ENCODE measurements at places on chromosomes 16 and 17.
A peak's percentile ranks its signal among the peaks of the same experiment; 100 is the strongest.

DNA sequence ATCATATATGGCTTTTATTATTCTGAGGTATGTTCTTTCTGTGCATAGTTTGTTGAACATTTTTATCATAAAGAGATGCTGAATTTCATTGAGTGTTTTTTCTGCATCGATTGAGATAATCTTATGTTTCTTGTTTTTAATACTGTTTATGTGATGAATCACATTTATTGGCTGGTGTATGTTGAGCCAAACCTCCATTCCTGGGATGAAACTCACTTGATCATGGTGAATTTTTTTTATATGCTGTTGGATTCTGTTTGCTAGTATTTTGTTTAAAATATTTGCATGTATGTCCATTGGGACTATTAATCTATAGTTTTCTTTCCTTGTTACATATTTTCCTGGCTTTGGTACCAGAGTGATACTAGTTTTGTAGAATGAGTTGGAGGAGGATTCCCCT lies 500.2 kb downstream of the CDH11 start:
- no peak for DNase-seq

DNA sequence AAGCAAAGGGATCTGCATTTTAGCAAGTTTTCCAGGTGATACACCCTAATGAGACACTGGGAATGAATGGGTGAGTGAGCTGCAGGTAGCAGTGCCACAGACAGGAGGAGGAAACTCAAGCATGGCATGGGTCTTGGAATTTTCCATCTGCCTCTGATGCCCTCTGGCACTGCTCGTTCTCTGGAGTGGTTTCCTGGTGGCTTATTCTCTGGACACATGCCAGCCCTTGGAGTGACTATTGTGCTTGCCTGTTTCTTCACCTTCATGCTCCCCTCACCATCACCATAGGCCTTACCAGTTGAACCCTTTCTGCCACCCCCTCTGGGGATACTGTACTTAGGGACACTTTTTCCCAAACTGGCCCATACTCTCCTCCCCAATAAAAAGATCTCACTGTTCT lies 1.6 kb downstream of the COASY start:
- no peak for DNase-seq

GRCh38 chr17:6914711-6915110 lies 81.1 kb upstream of the ALOX12 start:
- no peak for DNase-seq

DNA sequence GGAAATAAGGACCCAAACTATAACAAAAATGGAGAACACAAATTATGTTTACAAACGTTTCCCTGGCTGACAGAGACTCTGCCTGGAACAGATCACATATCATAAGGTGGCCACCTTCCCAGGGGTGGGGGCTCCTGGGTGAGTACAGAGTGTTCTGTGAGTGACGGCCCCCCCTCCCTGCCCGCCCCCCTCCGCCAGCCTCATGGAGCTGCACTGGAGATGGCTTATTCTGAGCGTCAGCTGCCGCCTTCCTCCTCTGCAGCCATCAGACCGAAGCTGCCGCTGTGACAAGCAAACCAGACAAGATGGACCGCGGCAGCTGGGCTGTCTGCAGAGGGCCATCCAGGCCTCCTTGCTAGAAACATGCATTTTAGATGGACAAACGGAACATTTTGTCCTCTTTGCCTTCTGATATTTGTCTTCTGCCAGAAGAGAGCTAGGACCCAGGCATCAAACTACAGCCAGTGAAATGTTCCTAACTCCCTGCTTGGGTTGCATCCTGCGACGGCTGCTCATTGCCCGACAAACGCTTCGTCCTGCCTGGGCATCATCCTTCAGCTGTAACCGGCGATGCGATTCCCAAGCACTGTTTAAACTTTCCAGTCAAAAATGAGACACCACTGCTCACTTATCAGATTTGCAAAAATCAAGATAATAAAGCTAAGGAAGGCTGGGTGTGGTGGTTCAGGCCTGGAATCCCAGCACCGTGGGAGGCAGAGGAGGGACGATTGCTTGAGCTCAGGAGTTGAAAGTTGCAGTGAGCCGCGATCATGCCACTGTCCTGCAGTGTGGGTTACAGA lies 15.3 kb upstream of the RPTOR start:
- DNase-seq, result no peak

- no peak for DNase-seq
Measured at GRCh38 chr17:44362459-44362948, 1.1 kb downstream of the FAM171A2 start.

- DNase-seq, result no peak
Measured at GRCh38 chr16:87203060-87203656, 114.0 kb downstream of the C16orf95 start.

DNA sequence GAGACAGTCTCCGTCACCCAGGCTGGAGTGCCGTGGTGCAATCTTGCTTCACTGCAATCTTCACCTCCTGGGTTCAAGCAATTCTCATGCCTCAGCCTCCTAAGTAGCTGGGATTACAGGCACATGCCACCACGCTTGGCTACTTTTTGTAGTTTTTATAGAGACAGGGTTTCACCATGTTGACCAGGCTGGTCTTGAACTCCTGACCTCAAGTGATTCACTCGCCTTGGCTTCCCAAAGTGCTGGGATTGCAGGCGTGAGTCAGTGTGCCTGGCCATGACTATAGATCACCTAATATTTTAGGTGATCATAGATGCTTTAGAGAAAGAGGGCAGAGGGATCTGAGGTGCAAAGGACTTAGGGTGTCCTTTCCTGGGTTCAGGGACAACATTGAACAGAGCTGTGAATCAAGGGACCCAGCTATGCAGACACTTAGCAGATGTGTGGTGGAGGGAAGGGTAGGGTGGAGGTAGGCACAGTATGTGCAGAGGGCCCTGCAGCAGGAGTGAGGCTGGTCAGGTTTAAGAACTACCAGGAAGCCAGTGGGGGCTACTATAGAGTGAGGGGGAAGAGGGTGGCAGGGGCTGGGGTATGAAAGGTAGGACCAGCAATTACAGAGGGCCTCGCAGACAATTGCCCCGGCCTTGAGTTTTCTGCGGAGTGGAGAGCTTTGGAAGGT lies 116.5 kb downstream of the CMIP start:
- no peak for DNase-seq

- DNase-seq, result no peak
Measured at GRCh38 chr17:82255402-82255972, 18.0 kb downstream of the CSNK1D start.

DNA sequence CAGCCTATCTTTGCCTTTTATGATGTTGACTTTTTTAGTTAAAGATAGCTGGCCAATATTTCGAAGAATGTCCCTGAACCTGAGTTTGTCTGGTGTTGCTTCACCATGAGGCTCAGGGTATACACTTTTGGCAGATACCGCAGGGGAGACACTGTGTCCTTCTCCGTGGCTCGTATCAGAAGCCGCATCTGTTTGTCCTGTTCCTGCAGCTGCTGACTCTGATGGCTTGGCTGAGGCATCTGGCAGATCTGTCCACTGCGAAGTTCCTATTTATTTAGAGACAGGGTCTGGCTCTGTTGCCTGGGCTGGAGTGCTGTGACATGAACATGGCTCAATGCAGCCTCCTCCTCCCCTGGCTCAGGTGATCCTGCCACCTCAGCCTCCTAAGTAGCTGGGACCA lies 93.5 kb downstream of the CRISPLD2 start:
- DNase-seq, result no peak

- no peak for DNase-seq
Measured at GRCh38 chr17:48912476-48912875, 4.3 kb downstream of the UBE2Z start.

DNA sequence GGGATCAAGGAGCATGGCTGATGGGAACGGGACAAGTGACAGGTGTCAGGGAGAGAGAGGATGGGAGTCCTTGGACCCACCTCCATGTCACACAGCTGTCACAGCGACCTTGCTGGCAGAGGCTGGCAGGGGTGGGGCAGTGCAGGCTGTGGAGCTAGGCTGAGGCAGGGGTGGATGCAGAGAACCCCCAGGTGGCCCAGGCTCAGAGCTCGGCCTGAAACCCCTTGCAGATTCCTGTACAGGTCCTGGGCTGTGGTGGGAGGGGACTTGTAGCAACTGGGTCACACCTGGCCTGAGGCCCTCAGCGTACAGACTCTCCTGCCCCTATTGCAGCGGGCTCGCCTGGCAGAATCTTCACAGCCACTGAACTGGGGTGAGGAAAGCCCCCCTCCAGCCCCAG lies 174.1 kb downstream of the NTN1 start:
- no peak for DNase-seq

DNA sequence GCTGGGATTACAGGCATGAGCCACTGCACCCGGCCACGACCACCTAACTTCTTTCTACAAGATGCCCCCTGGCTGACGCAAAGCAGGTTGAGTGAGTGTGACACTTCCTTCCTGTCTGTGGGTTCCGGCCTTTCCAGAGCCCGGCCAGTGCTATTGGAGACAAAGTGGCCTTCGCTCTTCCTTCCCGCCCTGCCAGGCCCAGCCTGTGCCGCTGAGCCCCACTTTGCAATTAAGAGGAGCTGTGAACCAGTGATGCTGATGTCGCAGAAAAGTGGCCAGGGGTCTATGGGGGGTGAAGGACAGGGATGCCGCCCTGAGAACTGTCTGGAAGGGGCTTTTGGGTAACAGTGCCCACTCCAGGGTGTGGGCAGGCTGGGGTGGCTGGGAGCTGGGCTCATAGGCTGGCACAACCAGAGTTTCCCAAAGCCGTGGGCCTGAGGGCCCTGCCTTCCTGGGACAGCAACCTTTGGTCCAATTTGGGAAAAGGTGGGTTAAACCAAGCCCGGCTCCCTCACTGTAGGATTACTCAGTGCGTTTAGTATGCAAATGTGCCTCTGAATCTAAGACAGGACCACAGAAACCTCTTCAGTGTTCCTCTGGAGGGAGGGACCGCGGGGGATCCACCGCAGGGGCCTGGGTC lies 174.9 kb downstream of the SEC14L1 start:
- no peak for DNase-seq

DNA sequence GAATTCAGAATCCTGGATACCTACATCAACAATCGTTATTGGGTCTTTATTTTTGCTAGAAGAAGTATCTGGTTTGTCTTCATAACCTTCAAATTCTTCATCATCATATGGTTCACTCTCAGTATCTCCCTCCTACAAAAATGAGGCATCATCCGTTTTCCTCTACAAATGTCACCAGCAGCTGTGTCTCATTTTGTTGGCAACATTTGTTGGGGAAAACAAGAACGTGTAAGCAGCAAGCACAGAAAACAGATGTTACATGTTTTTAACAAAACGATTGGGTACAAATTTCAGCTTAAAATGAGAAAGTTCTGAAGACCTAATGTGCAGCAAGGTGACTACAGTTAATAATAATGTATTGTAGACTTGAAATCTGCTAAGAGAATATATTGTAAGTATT lies 8.7 kb downstream of the CCDC47 start:
- no peak for DNase-seq

DNA sequence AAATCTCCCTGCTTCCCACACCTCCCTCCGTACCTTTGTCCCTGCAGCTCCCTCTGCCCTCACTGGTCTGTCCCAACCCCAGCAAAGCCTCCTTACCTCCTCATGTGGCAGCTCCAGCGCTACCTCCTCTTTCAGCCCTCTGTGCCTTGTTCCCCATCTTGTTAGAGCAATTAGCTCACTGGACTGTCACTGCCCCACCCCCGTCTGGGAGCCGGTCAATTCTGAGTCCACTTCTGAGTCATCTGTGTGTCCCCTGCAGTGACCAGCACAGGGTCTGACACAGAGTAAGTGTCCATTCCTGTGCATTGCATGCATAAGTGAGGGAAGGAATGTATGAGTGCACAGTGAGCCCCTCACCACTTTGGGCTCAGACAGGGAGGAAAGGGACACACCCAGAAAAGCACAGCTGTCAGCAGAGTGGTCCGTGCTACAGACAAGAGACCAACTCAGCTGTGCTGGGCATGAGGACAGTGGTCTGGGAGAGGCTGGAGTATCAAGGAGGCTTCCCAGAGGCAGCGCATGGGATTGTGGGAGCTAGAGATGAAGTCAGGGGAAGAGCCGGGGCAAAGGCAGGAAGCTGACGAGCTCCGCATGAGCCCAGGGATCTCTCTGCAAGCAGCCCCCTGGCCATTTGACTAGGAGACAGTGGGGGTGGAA lies 45.9 kb downstream of the PITPNM3 start:
- no peak for DNase-seq

GRCh38 chr17:57484826-57485565 lies 228.7 kb downstream of the MSI2 start:
- no peak for DNase-seq

DNA sequence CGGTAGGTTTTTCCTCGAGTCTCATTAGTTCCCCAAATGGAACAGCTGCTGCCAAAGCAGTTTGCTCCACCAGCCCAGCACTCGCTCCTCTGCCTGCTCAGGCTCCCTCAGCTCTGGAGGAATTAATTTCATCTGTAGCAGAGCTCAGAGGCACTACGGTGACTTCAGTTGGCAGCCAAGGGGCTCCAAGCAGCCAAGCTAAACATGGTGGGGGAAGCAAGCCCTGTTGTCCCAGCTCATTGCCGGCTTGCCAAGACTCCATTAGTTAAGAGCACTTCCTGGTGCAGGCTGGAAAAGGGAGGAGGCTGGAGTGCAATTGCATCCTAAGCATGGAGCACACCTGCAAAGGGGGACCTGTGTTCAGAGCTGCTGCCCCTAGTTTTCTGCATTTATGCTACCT lies 78.7 kb upstream of the GPRC5B start:
- no peak for DNase-seq

DNA sequence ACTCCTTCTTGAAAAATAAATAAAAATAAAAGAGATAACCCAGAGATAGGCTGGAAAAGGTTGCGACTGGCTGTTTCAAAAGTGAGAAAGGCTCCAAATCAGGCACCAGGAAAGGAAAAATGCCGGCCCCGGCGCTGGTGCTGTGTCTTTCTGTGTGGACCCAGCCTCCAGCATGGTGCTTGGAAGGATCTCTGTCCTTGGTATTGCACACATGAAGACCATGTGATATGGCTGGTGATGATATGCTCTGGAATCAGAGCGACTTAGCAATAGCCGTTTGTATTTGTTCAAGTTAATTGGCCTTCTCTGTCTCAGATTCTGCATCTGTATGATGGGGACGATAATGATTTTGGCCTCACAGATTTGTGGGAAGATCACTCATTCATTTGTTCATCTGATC lies 3.4 kb downstream of the WSCD1 start:
- no peak for DNase-seq

DNA sequence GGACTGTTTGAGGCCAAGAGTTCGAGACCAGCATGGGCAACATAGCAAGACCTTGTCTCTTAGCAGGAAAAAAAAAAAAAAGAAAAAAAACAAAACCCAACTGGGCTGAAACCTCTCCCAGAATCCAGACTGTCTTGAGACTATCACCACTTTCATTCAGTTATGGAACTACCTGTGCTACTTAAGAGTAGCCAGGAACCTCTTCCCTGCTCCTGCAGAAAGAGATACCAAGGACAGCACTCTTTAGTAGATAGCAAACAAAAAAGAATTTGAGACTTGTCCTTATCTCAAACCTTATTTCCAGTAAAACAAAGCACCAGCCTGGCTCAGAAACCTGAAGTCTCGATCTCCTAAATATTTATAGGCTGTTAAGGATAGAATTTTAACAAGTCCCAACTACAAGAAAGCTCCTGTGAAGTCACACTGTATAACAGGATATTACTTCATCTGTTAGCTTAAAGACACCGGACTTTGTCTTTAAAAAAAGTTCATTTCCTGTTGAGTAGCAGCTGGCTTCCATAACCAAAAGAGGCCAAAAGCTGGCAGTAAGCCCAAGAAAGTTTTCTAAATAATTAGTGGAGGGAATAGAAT lies 5.1 kb downstream of the CDR2 start:
- no peak for DNase-seq

GRCh38 chr16:19833581-19833980 lies 51.1 kb downstream of the GPRC5B start:
- DNase-seq, result no peak

- DNase-seq, result no peak
Measured at GRCh38 chr16:21654466-21654865, 2.1 kb upstream of the IGSF6 start.

- DNase-seq, result peak; percentile 34
Measured at GRCh38 chr16:67415872-67416793, at the start of gene ZDHHC1. Gene ZDHHC1, minus strand, starts transcription at chr16:67416477. Its CDS starts 8,702 bp downstream, at chr16:67407775.

GRCh38 chr17:76633628-76634328 lies 9.8 kb downstream of the ST6GALNAC1 start:
- DNase-seq, result no peak

Data from activated T-cell treated with anti-CD3 and anti-CD28 coated beads, Interleukin-2, amount 50 U/mL, for 4 hours (primary cell).